ENCODE measurements at places on chromosomes 16 and 17.

GRCh38 chr16:83898463-83899271 is at the start of gene MLYCD:
Gene MLYCD, plus strand, starts transcription at chr16:83899115. Its CDS starts 30 bp downstream, at chr16:83899145.
- DNase-seq: peak; percentile 94

- no peak for DNase-seq
These were observed 364.9 kb upstream of the PMFBP1 start for GRCh38 chr16:72536723-72537435.

- DNase-seq: no peak
These were observed 11.4 kb downstream of the GGA3 start for GRCh38 chr17:75250009-75250471.

- no peak for DNase-seq
These were observed 72.5 kb upstream of the PLCG2 start for GRCh38 chr16:81706327-81707295.

GRCh38 chr17:72470121-72470705 is 349.4 kb downstream of the SOX9 start:
- no peak for DNase-seq

DNA sequence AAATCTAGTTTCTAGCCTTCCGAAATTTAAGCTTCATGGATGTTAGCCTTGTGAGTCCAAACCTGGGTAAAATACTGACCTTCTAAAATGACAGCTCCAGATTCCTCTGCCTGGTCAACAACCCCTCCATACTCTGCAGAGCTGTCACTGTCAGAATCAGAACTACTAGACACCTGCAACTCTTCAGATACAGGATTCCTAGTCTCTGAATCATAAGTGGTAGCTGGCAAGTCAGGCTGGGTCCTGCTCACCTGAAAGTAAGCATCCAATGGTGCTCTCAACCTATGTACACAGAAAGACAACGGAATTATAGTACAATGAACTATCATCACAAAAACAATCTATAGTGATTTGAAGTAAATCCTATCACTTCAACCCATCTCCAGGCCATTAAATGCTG is 14.8 kb downstream of the RFWD3 start:
- DNase-seq: no peak

DNA sequence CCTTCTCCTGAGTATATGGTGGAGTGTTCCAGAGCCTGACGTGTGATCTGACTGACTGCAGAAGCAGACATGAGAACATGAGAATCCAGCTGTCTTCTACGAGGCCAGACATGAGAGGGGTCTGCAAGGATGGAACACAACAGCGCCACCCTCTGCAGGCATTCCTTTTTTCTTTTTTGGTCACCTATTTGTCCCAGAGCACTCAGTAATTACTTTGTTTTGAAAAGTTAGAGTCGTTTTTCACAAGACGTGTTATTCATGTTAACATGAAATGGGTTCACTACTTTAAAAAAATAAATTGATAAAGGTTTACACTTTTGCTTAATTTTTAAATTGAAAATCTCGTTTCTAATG is 43.8 kb upstream of the ATP2A3 start:
- DNase-seq: no peak

DNA sequence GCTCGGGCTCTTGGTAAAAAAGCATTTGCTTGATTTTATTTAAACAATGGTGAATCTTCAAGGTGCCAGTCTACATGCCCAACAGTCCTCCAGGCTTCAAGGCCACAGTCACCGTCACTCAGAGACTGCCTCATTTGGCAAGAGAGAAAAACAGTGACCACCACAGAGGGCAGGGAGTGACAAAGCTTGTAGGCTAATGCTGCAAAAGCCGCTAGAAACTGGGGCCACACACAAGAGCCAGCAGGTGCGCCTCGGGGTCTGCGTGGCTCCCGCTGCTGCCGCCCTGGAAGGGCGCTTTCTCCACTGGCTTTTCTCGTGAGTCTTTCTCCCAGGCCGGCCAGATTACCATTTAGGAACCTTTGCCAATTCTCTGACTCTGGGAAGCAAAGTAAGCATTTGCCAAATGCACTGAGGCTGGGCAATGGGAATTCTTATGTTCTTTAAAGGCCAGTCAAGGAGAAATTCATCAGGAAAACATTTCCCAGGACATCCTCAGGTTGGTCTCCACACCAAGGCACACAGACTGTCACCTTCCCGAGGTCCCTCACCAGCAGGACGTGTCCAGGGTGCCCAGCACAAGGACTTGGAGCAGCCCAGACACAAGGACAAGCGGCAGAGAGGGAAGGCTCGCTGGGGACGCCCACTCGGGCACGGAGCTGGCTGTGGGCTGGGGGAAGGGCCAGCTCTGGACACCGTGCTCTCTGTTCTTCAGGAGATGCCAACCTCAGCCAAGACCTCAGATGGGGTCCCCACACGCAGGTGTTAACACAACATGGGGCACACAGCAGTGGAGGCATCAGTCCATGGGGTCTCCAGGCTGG is 12.5 kb upstream of the C16orf95 start:
- no peak for DNase-seq

- no peak for DNase-seq
These were observed 34.3 kb upstream of the ATP2C2 start for GRCh38 chr16:84334058-84334457.

- DNase-seq: peak; percentile 94
These were observed 62.4 kb downstream of the BAIAP2 start for GRCh38 chr17:81097134-81097942.

Data from hepatocyte (in vitro differentiated cells).